Smooth muscle cell of trachea (primary cell): ENCODE measurements at places on chromosomes 7 and 10. TPM values are rescaled to one million over a fixed set of nuclear protein-coding genes. Genes with fewer than 3 reads are reported as not detected.

The CEP55 gene
- total RNA-seq = 3.8 and 57.2 TPM in 2 replicates

The MAT1A gene
- total RNA-seq = under 0.01 TPM in 1 of 2 replicates, not detected in the other

The SPDYE5 gene
- not detected in 2 replicates for total RNA-seq

The CPXM2 gene
- total RNA-seq = 12.9 and 43.8 TPM in 2 replicates

The PKD2L1 gene
- not detected in 2 replicates for total RNA-seq

The NKX2-3 gene
- not detected in 2 replicates for total RNA-seq

The WDFY4 gene
- total RNA-seq = under 0.01 TPM in 1 of 2 replicates, not detected in the other

The MYH16 gene
- total RNA-seq = not detected in 2 replicates

The CTTNBP2 gene
- total RNA-seq = 16.4 and 22.3 TPM in 2 replicates

The FAM237B gene
- not detected in 2 replicates for total RNA-seq

The CREM gene
- 24.6 and 36.4 TPM in 2 replicates for total RNA-seq

The TMEM229A gene
- total RNA-seq = not detected in 2 replicates

The H2BK1 gene
- not detected in 2 replicates for total RNA-seq

The CCAR1 gene
- total RNA-seq = 28.9 and 32.9 TPM in 2 replicates

The PNLIPRP1 gene
- not detected in 2 replicates for total RNA-seq

The ATG9B gene
- total RNA-seq = under 0.01 and 0.15 TPM in 2 replicates

The TBC1D12 gene
- 17.0 and 19.8 TPM in 2 replicates for total RNA-seq

The KIAA1217 gene
- 3.6 and 5.5 TPM in 2 replicates for total RNA-seq

The BAZ1B gene
- 50.4 and 61.8 TPM in 2 replicates for total RNA-seq

The OR6B1 gene
- not detected in 2 replicates for total RNA-seq

The DLD gene
- 54.6 and 91.9 TPM in 2 replicates for total RNA-seq

The ADCYAP1R1 gene
- total RNA-seq = not detected in 2 replicates

The LRRC4 gene
- 0.29 and 0.33 TPM in 2 replicates for total RNA-seq
